NCI-H748 treated with DMSO at 0.1 percent for 48 hours (cell line): ENCODE measurements at places on chromosomes 4 and X.

DNA sequence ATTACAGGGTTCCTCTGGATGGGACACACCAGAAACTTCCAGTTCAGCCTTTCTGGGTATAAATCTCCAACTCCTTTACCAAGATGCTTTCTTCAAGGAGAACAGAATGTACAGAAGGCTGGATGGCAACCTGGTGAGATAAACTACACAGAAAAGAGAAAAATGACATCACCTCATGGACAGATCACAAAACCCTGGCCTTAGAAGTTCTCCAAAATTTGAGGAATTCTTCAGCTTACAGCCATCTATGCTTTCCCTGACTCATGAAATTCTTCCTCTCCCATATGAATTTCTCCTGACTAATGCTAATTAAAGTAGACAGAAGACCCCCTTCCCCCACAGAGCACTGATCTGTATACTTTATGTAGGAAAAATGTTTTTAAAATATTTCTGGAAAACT, 345.4 kb downstream of the STIM2 start:
- no peak for DNase-seq

GRCh38 chr4:26242451-26242850, 78.4 kb upstream of the RBPJ start:
- DNase-seq, result no peak

DNA sequence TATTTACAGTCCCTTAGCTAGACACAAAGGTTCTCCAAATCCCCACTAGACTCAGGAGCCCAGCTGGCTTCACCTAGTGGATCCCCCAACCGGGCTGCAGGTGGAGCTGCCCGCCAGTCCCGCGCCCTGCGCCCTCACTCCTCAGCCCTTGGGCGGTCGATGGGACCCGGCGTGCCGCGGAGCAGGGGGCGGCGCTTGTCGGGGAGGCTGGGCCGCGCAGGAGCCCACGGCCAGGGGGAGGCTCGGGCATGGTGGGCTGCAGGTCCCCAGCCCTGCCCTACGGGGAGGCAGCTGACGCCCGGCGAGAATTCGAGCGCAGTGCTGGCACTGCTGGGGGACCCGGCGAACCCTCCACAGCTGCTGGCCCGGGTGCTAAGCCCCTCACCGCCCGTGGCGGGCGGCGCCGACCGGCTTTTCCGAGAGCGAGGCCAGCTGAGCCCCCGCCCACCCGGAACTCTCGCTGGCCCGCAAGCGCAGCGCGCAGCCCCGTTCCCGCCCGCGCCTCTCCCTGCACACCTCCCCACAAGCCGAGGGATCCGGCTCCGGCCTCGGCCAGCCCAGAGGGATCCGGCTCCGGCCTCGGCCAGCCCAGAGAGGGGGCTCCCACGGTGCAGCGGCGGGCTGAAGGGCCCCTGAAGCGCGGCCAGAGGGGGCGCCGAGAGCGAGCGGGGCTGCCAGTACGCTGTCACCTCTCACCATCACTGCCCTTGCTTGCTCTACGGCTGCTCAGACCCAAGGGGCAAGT, 39.4 kb downstream of the WFS1 start:
- no peak for DNase-seq

- DNase-seq, result no peak
Measured at GRCh38 chr4:2363056-2363721, 55.3 kb downstream of the ZFYVE28 start.

GRCh38 chrX:154032653-154033052, 13.0 kb upstream of the IRAK1 start:
- no peak for DNase-seq

DNA sequence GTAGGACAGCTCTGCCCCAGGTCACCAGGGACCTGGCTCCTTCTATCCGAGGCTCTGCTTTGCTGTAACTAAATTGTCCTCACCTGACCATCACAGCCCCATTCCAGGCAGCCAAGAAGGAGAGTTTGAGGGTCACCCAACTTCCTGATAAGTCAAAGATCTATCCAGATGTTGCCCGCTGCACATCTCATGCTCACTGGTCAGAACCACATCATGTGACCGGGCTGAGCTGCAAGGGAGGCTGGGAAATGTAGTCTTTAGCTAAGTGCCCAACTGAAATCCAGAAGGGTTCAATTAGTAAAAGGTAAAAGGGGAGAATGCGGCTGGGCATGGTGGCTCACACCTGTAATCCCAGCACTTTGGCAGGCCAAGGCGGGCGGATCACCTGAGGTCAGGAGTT, 18.4 kb downstream of the HMX1 start:
- no peak for DNase-seq

- no peak for DNase-seq
Measured at GRCh38 chr4:135515295-135515694, 1313.7 kb upstream of the PABPC4L start.

- no peak for DNase-seq
Measured at GRCh38 chrX:112941209-112941837, 100.7 kb upstream of the AMOT start.

DNA sequence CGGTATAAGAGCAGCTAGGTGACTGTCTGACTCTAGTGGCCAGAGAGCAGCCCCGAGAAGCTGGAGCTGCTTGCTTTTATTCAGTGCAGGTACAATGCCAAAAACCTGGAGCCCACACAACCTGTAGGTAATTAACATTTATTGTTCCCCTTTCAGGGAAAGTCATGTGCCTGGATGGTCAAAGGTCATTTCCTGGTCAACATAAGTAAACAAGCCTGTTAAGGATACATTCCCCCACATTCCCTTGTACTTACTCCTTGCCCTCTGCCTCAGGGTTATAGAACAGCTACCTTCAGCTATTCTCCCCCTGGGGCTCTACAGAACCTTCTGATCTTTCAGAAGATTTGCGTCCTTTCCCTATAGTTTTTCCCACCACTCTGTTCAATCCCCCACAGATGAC, 253.4 kb downstream of the TMA16 start:
- DNase-seq, result no peak

DNA sequence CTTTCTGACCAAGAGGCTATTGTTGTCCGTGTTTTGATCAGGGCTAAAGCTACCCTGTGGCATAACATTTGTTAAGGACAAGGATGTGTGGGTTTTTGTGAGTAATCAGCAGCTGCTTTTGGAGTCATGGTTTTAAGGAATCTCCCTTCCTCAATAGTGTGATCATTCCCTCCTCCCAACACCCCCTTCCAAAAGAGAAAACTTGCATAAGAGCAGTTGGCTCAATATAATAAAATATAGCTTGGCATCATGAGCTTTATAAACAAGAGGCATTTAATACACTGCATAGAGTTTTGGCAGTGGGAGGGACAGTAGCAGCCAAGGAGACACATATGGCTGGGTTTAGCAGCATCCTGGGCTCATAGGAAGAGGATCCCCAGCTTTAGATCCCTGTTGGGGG, 84.7 kb downstream of the NHS start:
- DNase-seq, result no peak

DNA sequence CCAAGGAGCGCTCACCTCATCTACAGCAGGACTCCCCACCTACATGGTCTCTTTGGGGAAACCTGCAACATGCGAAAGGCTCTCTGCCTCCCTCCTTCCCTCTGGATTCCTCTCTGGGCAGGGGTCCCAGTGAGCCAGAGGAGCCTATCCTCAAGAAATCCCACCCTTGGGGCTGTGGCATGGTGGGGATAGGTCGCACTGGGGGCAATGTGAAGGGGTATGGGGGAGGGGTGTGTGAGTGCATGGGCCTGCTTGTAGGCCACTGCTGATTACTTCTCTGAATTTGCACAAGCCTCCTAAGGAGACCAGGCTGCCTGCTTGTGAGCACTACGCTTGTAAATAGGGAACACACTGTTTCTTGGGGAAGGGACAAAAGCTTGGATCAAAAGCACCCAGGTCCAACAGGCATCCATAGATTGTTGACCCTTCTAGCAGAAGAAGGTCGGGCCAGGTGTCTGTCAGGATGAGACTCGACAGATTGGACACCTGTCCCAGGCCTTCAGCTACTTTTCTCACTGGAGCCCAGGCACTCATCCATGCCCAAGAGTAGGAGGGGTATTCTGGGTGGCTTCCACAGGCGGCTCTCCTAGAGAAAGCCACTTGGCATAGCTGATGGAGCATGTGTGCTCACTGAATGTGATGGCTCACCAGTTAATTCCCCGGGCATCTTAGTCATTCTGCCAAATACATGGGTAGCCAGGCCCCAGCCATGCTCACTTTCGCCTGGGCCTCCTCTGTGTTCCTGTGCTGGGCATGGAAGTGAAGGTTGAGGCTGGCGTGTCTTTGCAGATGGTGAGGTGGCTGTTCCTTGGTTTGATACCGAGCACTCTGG, 75.0 kb downstream of the NBDY start:
- DNase-seq, result no peak

DNA sequence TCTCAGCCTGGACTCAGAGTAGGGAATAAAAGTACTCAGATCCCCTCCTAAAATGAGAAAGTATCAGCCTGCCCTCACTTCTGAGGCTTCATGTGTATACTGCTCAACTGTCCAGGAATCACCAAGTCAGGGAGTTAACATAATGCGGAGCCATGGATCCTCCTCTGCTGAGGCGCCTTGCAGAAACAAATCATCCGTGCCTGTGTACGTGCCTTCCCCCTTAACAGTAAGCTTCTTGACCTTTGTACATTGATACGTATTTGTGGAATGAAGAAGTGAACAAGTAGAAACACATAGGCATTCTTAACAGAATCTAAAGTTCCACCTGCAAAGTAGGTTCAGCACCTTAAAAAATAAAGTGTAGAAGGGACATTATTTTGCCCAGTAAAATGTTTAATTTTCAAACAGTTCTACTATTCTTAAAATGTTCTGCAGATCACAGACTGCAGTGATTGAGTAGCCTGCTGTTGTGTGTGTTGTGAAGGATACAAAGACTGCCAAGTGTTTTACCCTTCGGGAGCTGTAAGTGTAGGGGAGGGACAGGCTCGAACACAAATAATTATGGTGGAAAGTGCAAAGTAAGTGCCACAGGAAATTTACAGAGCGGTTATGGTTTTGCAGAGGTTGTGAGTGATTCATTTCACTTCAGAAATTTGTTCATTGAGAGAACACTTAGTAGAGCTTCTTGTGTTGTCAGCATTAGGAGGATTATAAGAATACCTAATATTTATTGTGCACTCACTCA, 61.9 kb downstream of the ARHGAP10 start:
- DNase-seq, result no peak

DNA sequence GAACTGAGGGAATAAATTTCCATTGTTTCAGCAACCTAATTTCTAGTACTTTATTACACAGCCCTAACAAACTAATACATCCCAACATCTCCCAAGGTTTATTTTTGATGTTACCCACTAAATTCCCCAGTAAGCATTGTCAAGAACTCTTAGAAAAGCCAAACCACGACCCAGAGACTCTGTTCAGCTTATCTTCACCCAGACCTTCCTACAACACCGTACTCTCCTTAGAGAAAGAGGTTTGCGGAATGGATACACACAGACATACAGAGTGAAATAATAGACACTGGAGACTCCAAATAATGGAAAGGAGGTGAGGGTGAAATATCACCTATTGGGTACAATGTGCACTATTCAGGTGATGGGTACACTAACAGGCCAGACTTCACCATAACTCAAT, 75.6 kb downstream of the LRBA start:
- no peak for DNase-seq

GRCh38 chrX:138519296-138519695, 192.2 kb downstream of the FGF13 start:
- DNase-seq, result no peak

GRCh38 chr4:7158991-7159390, 33.3 kb upstream of the SORCS2 start:
- no peak for DNase-seq

DNA sequence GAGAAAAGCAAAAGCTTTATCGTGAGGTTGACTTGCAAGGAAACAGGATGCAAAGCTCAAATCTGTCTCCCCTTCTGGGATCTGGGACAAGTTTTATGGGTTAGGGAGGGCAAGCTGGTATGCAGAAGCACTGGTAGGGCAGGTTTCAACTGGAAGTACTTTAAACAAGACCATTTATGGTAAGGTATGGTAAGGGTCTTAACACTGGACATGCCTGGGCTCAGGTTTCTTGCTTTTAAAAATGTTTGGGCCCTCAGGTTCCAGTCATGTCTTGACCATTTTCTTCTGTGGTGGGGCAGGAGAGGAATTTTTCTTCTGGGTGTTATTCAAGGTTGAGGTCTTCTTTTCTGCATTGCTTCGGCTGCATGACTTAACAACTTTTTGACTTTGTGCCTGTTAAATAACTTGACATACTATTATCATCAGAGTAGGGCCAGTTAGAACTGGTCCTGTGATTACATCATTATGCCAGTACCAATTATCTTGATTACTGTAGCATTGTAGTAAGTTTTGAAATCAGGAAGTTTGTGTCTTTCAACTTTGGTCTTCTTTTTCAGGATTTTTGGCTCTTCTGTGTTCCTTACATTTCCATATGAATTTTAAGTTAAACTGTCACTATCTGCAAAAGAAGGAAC, 33.7 kb downstream of the CD38 start:
- no peak for DNase-seq

GRCh38 chr4:5919044-5919443, 26.2 kb upstream of the CRMP1 start:
- DNase-seq, result no peak

- DNase-seq, result no peak
Measured at GRCh38 chr4:10096978-10097335, 19.6 kb downstream of the WDR1 start.

GRCh38 chrX:13695601-13696115, 6.7 kb downstream of the RAB9A start:
- DNase-seq, result no peak

DNA sequence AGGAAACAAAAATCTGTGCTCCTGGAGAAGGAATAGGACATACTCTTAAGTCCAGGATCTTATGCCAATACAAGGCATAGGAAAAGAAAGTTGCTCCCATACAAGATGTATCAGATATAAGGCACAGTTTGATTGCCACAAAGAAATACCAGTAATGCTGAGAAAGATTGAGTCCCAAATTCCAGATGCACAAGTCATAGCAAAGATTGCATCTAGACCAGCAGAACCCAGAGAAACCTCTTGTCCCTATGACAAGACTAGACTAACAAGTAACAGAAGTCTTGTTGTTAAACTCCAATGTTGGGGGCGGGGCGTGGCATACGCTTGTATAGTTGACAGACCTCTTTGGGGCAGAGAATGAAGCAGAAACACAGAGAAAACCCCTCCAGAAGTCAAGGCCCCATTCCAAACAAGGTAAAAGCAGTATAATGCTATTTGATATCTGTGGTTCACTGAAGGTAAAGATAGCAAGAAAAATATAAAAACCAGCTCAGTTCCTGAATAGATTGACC, 671.5 kb upstream of the GRIA3 start:
- DNase-seq, result no peak

- DNase-seq, result no peak
Measured at GRCh38 chrX:152926923-152927322, 29.1 kb downstream of the ZNF185 start.

GRCh38 chrX:11528623-11529022, 137.1 kb downstream of the ARHGAP6 start:
- DNase-seq, result no peak

GRCh38 chrX:125327891-125328290, 8.2 kb downstream of the TEX13C start:
- DNase-seq, result no peak

GRCh38 chr4:51918251-51918650, 75.3 kb downstream of the DCUN1D4 start:
- no peak for DNase-seq

- no peak for DNase-seq
Measured at GRCh38 chrX:24019448-24019847, 7.5 kb downstream of the KLHL15 start.
